ENCODE measurements at places on chromosomes 11 and 22.

DNA sequence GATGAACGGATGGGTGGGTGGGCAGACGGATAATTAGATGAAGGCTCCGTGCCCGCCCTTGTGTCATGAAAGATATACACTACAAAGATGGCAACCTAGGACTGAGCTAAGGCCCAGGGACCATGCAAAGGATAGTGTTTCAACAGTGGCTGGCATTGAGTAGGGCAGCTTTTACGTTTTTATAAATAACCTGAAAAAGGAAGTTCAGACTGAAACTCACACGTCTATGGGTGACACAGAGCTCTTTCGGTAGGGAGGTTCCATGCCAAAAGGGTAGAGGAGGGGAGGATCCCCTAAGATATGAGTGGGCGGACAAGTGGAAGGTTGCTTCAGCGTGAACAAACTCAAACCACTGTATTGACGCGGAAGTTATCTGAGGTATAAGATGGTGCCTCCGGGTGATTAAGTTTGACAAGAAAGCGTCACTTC, 90.5 kb downstream of the UBASH3B start:
- peak; percentile 85 for DNase-seq

DNA sequence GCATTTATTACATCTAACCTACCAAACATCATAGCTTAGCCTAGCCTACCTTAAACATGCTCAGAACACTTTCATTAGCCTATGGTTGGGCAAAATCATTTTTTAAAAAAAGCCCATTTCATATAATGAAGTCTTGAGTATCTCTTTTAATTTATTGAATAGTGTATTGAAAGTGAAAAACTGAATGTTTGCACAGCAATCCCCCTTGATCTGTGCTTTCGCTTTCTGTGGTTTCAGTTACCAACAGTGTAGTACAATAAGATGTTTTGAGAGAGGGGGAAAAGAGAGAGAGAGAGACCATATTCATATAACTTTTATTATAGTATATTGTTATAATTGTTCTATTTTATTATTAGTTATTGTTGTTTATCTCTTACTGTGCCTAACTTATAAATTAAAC, 8.4 kb upstream of the MAP6 start:
- DNase-seq: no peak

- DNase-seq: peak; percentile 49
These were observed 61.7 kb downstream of the PARVB start for GRCh38 chr22:44085743-44086270.

- DNase-seq: no peak
These were observed 136.6 kb downstream of the NAV2 start for GRCh38 chr11:19849107-19849789.

DNA sequence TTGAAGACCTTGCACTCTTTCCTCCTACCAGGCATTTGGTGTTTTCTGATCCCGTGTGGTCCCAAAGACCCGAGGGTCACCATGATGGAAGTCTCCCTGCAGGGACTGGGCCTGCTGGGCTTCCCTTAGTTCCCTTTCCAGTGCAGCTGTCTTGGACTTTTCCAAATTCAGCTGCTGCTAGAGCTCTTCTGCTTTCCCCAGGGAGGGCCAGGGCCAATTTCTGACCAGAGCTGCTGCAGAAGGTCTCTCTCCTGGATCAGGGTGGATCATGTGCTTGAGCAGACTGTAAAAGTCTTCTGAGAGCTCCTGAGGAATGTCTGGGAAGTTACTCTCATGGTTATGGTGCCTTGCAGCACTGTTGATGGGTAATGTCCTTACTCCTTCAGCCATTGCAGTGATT, 23.2 kb downstream of the LDLRAD3 start:
- no peak for DNase-seq

DNA sequence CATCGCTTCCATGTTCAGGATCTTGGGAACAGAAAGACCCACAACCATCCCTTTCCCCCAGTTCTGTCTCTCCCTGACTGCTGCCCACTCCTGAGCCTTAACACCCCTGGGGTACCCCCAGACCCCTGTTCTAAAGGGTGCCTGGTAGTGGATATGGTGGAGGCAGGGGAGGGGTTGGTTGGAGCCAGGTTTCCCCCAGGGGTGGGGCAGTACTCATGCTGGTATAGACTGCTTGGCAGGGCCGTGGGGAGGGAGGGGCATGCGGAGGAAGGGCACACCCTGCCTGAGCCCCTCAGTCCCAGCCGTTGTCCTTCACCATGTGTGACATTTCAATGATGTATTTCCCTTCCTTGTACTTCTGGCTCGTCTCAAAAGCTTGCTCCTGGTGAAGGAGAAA, 4.0 kb downstream of the YPEL4 start:
- no peak for DNase-seq

DNA sequence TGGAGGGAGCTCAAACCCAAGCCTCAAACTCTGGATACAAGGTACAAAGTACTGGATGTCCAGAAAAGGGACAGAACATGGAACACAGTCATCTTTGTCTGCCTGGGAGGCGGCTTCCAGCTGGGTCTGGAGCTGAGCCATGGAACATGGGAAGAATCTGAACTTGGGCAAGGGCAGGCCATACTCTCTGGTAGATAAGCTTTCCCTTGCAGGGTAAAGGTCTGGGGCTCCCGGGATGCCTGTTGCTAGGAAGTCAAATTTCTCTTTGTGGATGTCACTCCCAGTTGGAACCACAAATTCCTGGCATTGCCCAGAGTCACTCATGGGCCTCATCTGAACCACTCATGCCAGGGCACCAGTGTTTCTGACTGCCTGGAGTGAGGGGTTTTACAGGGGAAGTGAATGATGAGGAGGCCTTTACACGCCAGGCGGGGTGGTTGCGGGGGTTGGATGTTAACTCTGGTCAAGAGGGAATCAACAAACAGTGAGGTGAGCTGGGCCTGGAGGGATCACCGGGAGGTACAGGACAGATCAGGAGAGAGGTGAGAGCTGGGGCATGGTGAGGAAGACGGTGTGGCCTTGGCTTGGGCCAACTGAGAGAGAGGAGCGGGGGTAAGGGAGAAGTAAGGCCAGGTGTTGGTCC, 5.7 kb downstream of the FTH1 start:
- DNase-seq: no peak

DNA sequence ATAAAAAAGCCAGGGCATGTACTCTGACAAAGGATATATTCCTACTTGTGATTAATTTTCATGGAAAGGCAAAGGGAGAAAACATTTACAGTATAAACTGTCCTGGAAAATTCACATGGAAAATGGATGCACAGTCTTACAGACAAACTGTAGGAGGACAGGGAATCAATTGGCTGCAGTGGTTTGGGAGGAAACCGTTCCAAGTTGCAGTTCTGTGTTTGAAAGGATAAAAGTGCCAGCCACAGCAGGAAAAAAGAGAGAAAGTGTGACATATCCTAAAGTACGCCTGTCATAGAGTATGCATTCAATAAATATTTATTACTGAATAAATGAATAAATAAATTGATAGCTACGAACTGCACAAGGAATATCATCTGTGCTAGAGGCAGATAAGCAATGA, 462.9 kb downstream of the RAB38 start:
- DNase-seq: no peak

GRCh38 chr22:22605074-22605404, 39.4 kb upstream of the GGTLC2 start:
- DNase-seq: no peak

- no peak for DNase-seq
These were observed 80.7 kb downstream of the GGT1 start for GRCh38 chr22:24683691-24684090.

- DNase-seq: no peak
These were observed 77.2 kb upstream of the INCENP start for GRCh38 chr11:62046568-62047100.

DNA sequence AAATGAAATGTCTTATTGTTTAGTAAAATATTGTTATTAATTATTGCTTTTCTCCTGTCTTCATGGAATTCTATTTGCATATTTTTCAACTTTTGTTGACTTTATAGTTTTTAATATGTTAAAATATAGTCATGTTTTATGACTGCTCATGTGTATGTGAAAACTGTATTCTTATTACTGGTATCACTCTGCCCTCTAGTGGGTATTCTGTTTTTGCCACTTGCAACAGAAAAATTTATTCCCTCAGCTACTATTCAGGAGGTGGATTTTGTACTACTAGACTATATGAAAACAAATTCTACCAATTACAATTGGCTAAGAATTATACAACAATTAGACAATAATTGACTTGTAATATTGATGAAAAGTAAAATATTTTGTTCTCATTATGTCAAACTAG, 45.0 kb downstream of the OR4C6 start:
- no peak for DNase-seq

DNA sequence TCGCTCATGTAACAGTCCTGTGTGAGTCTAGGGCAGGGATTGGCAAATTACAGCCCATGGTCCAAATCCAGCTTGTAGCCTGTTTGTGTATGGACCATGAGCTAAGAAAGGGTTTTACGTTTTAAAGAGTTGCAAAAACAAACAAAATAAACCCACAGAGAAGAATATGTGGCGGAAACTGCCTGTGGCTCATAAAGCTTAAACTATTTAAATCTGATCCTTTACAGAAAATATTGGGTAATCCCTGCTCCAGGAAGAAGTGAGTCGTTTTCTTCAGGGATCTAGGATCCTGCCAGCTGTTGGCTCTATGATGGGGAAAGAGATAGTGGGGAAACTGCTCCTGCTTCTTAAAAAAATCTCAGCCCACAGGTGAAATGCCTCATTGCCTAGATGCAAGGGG, 3.4 kb upstream of the OR6Q1 start:
- no peak for DNase-seq

GRCh38 chr11:123406441-123407129, 23.5 kb upstream of the GRAMD1B start:
- no peak for DNase-seq

Data from activated CD8-positive, alpha-beta memory T cell treated with anti-CD3 and anti-CD28 coated beads, Interleukin-2, amount 10 ng/mL, durations not matched to agents 7 days and 5 days (primary cell).